ENCODE measurements at places on chromosomes 6 and 20.
A peak's percentile ranks its signal among the peaks of the same experiment; 100 is the strongest.

GRCh38 chr6:42227173-42227850 lies 9.7 kb upstream of the MRPS10 start:
- no peak for DNase-seq

DNA sequence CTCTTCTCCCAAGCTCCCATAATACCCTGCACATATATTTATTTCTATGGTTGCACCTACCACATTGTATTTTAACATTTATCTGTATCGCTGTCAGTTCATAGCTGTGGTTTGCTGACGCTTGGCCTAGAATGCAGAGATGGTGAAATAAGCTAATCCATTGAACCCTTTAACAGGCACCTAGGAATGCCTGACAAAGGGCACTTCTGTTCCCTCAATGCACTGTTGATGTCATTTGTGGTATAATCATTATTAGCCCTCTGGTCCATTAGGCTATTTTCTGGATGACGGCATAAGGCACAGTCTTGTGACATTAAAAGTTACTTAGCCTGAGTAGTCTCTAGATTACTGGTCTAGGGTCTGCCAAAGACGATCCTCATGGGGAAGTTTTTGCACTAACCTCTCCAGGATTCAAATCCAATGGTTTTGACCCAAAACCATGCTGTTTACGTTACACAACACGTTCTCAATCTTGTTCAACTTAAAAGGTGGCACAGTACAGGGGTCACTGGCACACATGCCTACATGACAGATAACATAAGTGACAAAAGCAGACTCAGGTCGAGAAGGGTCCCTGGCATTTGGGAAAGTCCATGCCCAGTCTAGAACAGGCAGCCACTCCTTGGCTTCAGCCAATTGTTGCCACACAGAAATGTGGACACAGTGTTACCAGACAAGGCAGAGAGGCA lies 2.1 kb upstream of the YWHAB start:
- no peak for DNase-seq

- peak; percentile 49 for DNase-seq
Observed at GRCh38 chr20:32743237-32744112, at the start of gene COMMD7. COMMD7 (minus strand) TSS chr20:32743467; CDS start chr20:32743391, 76 bp downstream.

GRCh38 chr6:53627391-53628218 lies 38.0 kb downstream of the KLHL31 start:
- no peak for DNase-seq

DNA sequence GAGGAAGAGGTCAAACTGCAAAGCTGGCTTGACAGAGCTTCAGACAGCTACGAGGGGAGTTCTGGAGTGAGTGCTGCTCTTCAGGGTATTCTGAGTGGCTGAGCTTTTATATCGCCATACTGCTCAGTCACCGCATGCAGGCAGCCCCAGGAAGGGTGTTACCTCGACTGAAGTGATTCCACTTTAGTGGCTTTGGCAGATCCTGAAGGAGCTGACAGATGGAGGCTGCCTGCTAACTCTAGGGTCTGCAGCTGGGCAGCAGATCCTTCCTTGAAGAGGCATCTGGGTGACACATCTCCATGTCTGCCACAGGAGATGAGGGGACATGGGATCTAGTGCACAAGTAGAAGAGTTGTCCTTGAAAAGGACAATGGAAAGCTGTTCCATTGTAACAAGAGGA lies 3.7 kb upstream of the DEK start:
- DNase-seq: no peak

All from GM12864 (cell line).